ENCODE measurements at places on chromosomes 1 and 21.

GRCh38 chr1:85282424-85282823 lies 6.0 kb upstream of the BCL10 start:
- no peak for DNase-seq

- no peak for DNase-seq
These were observed 347.8 kb downstream of the HHAT start for GRCh38 chr1:210676539-210676938.

DNA sequence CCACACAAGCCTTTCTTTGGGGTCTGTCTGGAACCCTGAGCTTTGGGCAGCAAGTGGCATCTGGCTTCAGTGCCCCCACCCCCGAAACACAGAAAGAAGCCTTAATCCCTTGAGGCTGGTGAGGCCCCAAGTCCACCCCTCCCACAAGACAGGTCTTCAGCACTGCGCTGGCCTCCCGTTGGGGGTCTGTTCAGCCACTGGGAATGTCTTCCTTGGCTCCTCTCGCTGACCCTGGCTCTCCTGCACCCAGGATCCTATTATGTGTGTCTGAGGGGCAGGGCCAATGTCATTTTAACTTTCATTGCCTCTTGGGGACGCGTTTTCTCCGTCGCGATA lies 26.9 kb downstream of the ATP8B2 start:
- DNase-seq: no peak

- DNase-seq: no peak
These were observed 30.8 kb upstream of the PTGFRN start for GRCh38 chr1:116878804-116879477.

GRCh38 chr1:223202376-223203033 lies 59.5 kb upstream of the TLR5 start:
- DNase-seq: no peak

GRCh38 chr21:45016031-45016405 lies 58.4 kb upstream of the ADARB1 start:
- no peak for DNase-seq

GRCh38 chr21:39518055-39518846 lies 66.5 kb downstream of the SH3BGR start:
- DNase-seq: peak; percentile 83

GRCh38 chr21:41815652-41816582 lies 49.1 kb upstream of the RIPK4 start:
- DNase-seq: no peak

DNA sequence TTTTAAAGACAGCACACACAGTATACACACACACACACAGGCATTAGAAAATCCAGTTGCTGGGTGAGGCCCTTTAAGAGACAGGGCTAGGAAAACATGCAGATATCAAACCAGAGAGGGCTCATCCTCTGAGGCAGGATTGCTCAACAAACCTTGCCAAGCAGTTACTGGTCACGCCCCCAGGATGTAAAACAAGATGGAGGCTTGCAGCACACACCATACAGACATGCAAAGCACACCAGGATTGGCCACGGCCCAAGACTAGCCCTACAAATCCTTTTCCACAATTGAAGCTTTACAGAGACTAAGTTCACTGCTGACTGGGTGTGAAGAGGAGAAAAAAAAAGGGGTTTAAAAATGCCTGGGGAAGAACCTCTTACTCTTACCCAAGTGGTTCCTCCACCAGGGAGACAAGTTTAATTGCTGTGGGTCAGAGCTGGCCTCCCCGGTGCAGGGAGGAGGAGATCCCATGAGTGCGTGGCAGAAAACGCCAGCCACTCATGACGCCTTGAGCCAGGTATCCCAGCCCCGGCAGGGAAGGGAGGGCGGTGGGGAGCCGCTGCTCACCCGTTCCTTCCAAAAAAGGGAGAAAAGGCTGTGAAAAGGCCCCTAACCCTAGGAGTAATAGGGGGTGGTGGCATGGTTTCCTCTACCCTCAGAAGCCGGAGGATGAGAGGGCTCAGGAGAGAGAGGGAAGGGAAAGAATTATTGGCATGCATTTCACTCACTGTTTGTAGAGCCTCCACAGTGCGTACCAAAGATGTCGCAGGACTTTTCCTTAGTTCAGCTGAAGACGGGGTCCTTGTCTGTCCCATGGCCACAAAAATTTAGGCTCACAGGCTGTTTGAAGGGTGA lies 594.6 kb upstream of the ZP4 start:
- DNase-seq: no peak

DNA sequence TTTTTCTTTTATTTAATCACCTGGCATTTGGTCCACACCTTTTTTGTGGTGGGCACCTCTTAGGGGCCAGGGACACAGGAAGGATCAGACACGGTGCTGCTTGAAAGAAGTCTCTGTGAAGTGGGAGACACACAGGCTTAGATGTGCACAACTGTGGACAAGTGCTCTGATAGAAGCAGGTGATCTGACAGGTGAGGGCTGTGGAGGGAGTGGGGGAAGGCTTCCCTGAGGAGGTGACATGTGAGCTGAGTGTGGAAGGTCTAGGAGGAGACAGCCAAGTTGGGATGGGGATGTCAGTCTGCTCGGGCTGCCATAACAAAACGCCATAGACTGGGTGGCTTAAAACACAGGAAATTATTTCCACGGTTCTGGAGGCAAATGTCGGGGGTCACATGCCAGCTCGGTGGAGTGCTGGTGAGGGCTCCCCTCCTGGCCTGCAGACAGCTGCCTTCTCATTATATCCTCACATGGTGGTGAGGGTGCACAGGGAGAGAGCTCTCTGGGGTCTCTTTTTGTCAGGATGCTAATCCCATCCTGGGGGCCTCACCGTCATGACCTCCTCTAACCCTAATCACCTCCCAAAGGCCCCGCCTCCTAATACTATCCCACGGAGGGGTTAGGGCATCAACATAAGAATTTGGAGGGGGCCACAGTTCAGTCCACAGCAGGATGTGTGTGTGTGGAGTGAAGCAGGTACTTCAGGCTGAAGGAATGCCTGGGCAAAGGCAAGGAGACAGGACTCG lies 5.2 kb upstream of the KIAA1614 start:
- DNase-seq: no peak

- peak; percentile 56 for DNase-seq
These were observed 4.6 kb downstream of the MTARC1 start for GRCh38 chr1:220791285-220791684.

DNA sequence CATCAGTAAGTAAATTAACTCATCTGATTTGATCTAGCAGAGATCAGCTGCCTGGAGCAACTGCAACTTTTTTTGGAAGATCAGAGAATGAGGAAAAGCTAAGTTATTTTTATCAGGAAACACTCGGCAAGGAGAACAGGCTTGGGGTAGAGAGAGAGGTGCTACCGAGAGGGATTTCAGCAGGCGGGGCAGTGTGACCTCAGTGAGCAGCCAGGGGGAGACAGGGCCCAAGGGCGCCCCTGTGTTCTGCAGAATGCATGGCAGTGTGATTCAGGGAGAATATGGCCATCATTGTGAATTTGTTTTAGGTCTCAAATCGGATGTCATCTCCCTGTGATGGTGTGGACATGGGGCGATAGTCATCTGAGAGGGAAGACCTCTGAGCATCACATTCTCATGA lies 484.1 kb upstream of the VAMP3 start:
- no peak for DNase-seq

GRCh38 chr1:229889031-229889517 lies 178.0 kb upstream of the GALNT2 start:
- DNase-seq: no peak

- DNase-seq: no peak
These were observed 79.5 kb downstream of the STUM start for GRCh38 chr1:226627924-226628611.

- DNase-seq: no peak
These were observed 35.4 kb upstream of the APOBEC4 start for GRCh38 chr1:183688341-183689060.

DNA sequence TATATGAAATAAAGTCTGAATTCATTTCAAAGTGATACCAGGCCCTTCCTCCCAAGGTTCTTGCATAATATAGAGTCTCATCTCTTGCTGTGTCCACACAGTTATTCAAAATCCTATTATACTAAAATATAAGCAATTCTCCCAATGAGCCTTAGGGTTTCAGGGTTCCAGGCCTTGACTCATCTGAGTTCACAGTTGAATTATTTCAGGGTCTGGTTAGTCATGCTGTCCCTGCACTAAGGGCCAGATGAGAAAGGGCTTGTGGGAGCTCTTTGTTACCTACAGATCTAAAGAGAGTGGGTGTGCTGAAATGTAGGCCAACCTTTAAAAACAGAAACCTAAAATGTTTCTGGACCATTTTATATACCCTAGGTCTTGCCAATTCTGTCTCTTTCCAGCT lies 337.5 kb upstream of the LRRC7 start:
- no peak for DNase-seq

- no peak for DNase-seq
These were observed 169.1 kb downstream of the PRDM16 start for GRCh38 chr1:3237994-3238702.

GRCh38 chr1:192491804-192492554 lies 83.6 kb upstream of the RGS1 start:
- DNase-seq: no peak

DNA sequence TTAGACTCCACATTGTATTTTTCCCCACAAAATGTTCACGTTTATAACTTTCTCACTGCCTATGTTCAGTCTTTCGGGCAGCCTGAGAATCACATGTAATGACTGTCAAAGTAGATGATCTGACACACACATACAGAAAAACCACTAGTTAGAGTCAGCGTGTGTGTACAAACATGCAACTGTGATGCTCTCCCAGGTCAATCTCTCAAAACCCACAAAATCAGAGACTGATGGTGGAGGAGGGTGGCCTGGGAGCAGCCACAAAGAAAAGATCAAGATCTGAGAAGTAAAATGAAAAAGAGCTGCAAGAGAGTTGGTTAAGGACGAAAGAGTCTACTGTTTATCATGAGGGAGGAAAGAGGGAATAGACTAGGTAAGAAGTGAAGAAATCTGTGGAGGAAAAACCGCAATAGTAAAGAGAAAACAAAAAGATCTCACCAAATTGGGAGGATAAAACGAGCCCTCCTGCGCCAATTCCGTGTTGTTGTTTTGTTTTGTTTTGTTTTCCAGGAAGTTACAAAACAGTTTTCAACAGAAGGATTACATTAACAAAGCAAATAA lies 2.3 kb downstream of the EGLN1 start:
- no peak for DNase-seq

DNA sequence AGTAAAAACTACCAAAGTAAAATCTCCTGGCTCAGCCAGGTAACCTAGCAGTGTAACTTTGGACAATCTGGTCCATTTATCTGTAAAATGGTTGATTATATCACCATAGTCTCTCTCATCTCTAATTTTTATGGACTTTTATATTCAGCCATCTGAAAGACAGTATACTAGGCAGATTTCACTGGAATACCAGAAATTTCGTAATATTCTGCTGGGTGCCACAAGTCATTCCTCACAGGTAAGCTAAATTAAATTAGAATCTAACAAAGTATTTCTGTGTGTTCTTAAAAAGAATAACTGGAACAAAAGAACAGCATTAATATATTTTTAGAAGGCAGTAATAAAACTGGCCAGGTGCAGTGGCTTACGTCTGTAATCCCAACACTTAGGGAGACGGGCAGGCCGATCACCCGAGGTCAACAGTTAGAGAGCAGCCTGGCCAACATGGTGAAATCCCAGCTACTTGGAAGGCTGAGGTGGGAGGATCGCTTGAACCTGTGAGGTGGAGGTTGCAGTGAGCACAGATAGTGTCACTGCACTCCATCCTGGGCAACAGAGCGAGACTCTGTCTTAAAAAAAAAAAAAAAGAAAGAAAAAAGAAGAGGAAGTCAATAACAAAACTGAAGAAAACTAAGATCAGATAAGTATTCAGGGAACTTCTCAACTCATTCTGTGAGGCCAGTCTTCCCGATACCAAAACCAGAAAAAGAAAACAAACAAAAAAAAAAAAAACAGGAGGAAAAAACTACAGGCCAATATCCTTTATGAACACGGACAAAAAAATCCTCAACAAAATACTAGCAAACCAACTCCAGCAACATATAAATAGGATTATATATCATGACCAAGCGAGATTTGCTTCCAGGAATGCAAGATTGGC lies 35.9 kb downstream of the PIK3R3 start:
- DNase-seq: no peak

GRCh38 chr21:15495965-15496364 lies 233.8 kb upstream of the USP25 start:
- DNase-seq: no peak

DNA sequence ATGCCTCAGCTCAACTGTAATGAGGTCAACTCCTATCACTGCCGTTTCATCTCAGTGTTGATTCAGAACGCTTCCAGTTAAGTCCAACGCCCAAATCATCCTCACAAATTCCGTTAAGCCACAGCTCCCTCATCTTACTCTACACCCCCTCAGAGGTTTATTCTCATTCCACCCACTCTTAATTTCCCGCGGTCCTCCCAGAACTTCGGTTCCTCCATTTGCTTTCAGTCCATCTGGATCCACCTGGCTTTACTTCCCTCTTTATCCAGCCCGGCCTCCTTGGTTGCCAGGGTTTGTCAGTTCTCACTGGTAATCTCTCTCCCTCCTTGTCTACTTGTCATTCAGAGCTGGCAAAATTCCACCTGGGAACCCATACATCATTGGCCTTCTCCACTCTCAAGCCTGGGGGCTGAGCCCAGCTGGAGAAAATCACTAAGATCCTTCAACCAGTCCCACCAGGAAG lies 51.3 kb upstream of the RUNX1 start:
- DNase-seq: no peak

DNA sequence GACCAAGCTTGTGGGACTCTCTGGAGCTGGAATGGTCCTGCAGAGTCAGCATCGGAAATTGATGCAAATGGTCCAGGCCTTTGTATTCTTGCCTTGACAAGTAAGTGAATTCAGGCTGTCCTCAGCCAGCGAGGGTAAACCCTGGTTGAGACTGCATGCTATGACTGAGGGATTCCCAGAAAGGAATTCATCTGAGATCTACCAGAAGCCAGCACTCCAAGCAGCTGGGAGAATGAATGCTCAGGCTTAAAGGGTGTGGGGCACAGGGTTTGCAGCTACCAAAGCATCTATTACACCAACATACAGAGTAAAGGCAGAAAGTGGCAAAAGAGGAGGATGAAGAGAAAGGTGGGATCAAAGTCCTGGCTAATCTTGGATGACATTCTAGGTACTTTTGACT lies 257.0 kb upstream of the LYPLAL1 start:
- no peak for DNase-seq

DNA sequence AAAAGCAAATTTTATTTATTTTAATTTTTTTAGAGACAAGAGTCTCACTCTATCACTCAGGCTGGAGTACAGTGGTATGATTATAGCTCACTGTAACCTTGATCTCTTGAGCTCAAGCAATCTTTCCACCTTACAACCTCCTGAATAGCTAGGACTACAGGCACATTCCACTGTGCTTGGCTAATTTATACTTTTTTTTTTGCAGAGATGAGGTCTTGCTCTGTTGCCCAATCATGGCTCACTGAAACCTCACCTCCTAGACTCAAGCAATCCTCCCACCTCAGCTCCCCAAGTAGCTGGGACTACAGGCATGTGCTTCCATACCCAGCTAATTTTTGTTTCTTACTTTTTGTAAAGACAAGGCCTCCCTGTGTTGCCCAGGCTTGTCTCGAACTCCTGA lies 49.5 kb downstream of the DR1 start:
- DNase-seq: no peak
